SJCRH30 (cell line): ENCODE measurements at places on chromosomes 4 and X. TPM values are rescaled to one million over a fixed set of nuclear protein-coding genes. Genes with fewer than 3 reads are reported as not detected.

GRCh38 chr4:3749081-3749480 lies 17.1 kb upstream of the ADRA2C start:
- no peak for DNase-seq

GRCh38 chr4:153084980-153085630 lies 119.1 kb upstream of the TRIM2 start:
- DNase-seq = peak; percentile 77

DNA sequence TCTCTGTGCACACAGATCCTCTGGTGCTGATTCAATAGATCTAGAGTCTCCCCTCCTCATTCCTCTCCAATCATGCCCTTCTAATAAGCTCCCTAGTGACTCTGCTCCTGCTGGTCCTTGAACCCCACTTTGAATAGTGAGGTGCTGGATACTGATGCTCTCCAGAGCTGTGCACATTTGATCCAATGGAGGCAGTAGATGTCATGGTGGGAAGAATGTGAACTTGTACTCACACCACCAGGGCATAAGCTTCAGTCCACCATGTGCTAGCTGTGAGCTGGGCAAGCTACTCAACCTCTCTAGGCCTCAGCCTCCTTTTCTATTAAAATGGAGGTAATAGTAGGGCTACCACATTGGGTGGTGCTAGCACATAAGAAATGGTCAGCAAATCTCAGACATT lies 241.1 kb downstream of the SPATA18 start:
- no peak for DNase-seq

- peak; percentile 15 for DNase-seq
Measured at GRCh38 chr4:118680808-118681207, 4.4 kb upstream of the METTL14 start.

- DNase-seq = no peak
Measured at GRCh38 chr4:7852568-7853185, 87.0 kb downstream of the AFAP1 start.

- no peak for DNase-seq
Measured at GRCh38 chr4:64305565-64306254, 103.5 kb downstream of the TECRL start.

DGAT2L6 gene
- not detected in 2 replicates for total RNA-seq

CSN1S1 gene
- total RNA-seq = not detected in 2 replicates
